ENCODE measurements at places on chromosomes 11 and 22.
A peak's percentile ranks its signal among the peaks of the same experiment; 100 is the strongest.

DNA sequence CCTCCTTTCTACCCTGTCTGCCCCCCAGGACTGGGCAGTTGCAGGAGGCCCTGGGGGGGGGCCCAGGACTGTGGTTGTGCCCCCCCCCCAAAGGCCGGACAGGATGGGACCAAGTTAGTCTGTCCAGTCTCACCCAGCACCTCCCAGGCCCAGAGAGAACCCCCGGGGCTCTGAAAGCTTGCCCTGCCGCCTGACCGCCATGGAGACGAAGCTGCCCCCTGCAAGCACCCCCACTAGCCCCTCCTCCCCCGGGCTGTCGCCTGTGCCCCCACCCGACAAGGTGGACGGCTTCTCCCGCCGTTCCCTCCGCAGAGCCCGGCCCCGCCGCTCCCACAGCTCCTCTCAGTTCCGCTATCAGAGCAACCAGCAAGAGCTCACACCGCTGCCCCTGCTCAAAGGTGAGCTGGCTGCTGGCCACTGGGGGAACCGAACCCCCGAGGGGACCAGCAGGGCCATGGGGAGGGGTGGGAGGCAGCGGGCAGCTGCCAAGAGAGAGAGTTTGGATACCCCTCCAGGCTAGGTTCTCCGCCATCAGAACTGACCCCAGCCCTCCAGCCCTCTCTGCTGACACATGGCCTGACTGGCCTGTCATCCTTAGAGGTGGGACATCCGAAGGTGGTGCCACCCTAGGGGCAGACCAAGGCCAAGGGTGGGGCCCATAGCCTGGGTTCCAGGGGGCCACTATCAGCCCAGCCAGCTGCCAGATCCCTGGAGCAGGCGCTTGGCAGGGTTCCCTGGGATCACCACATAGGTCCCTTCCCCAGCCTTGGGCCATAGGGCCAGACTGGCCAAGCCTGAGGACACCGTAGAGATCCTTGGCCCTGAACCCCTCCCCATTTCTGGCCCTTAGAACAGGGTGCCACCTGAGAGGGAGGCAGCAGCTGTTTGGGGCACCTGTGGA is 1.3 kb downstream of the PPP2R5B start:
- DNase-seq, result no peak

- DNase-seq, result peak; percentile 83
Observed at GRCh38 chr22:50190182-50190940, 4.6 kb downstream of the TRABD start.

GRCh38 chr11:132779497-132779896 is 752.8 kb downstream of the OPCML start:
- no peak for DNase-seq

- no peak for DNase-seq
Observed at GRCh38 chr11:130183878-130184610, 24.5 kb downstream of the ST14 start.

- no peak for DNase-seq
Observed at GRCh38 chr11:78450866-78451265, 33.2 kb upstream of the GAB2 start.

- DNase-seq, result peak; percentile 20
Observed at GRCh38 chr11:10807493-10808234, 1.1 kb downstream of the EIF4G2 start.
